ENCODE measurements at places on chromosomes 13 and 19.

GRCh38 chr19:6010107-6010506 is 32.2 kb upstream of the RANBP3 start:
- DNase-seq = no peak

DNA sequence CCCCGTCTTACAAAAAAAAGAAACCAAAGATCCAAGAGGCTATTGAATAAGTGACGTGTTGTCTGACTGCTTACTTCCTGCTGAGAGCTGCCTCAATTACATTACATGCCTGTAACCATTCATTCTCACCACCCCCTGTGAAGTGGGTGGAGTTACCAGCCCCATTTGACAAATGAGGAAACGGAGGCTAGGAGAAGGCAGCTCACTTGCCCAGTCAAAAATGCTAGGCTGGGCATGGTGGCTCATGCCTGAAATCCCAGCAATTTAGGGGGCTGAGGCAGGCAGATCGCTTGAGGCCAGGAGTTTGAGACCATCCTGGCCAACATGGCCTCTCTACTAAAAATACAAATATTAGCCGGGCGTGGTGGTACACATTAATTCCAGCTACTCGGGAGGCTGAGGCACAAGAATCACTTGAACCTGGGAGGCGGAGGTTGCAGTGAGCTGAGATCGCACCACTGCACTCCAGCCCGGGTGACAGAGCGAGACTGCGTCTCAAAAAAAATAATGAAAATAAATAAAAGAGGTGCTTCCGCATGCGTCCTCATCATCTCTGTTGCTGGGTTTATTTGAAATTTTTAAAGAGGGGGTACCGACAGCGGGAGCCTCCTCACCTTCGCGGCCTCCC is 499 bp downstream of the LSM7 start:
- peak; percentile 42 for DNase-seq

GRCh38 chr13:34148359-34148758 is 330.4 kb downstream of the RFC3 start:
- no peak for DNase-seq

DNA sequence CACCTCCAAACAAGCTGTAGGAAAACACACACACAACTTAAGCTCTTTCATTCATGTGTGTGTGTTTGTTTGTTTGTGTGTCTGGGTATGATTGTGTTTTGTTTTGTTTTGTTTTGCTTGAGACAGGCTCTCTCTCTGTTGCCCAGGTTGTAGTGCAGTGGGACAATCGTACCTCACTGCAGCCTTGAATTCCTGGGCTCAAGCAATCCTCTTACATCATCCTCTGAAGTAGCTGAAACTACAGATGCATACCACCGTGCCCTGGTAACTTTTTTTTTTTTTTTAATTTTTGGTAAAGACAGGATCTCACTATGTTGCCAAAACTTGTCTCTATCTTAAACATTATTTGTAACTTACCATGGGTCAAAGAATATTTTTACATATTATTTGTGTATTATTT is 431.7 kb downstream of the SLITRK1 start:
- DNase-seq = no peak

DNA sequence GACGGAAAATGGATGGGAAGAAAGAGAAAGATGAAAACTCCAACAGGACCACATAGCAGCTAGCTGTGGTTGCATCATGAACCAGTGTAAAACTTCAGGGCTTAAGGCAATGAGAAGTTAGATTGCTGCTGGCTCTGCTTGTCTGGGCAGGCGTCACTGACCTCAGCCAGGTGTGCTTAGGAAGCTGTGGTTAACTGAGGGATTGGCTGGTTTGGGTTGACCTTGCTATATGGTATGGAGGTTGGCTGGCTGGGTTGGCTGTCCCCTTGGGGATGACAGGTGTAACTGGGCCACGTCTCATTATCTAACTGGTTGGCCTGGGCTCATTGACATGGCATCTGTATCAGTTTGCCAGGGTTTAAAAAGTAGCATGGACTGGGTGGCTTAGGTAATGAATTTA is 40.9 kb downstream of the NLRP4 start:
- no peak for DNase-seq

DNA sequence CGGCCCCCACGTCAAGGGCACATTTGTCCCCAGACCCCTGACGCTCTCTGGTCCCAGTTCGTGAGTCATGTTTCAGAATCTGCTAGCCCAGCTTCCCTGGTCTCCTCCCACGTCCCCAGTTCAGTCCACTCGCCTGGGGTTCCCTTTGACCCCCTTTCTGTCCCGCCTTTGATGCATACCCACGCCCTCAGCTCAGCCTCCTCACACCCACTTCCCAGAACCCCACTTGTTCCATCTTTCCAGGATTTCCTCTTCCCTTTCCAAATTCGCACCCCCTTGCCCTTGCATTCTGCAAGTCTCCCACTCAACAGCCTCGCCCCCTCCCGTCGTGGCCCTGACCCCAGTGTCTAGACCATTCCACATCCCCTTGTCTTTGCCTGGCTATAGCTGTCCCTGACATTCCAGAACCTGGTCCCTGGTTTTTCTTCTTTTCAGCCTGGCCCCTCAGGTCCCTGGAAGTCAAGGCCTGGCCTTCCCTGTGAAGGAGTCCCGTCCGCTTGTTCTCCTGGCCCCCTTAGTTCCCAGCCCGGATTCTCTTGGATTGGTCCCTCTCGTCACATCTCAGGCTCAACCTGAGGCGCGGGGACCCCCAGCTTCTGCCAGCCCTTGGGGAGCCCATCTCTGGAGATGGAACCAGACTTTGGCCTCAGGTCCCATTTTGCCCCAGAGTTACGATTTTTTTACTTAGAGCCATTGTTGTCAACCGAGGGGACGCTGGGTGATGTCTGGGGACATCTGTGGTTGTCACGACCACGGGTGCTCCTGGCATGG is 1.3 kb downstream of the NCLN start:
- DNase-seq = no peak

DNA sequence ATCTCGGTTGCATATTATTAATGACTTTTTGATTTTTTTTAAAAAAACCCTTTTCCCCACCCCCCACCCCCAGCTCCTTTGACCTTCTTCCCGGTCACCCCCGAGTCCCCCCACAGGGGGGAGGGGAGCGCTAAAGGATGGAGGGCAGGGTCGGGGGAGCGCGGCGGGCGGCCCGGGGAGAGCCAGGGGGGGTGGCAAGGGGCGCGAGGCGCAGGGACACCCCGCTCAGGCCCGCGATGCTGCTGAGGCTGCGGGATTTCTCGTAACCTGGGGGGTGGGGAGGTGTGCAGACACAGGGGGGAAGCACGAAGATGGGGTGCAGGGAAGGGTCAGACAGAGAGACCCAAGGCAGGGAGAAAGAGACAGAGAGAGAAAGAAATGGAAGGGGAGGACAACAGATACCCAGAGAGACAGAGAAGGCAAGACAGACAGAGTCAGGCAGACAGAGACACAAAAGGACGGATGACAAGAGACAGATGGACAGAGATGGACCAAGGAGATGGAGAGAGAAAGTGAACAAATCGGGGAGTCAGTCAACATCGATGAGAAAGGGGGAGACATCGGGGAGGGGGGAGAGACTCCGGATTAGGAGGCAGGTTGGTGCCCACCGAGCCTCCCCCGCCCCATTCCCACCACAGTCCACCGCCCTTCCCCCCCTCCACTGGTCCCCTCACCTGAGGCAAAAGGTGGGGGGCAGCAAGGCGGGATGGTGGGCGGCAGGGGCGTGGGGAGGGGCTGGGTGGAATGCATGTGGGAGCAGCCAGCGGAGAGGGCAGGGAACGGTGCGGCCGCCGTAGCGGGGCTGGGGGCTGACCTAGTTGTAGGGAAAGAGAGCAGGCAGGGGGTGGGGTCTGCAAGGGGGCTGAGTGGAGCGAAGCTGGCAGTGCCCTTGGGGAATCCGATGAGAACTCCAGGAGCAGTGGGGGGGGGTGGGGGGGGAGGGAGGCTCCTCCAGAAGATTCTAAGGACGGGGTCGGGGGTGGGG is 14.2 kb downstream of the KCNC3 start:
- no peak for DNase-seq

GRCh38 chr13:75151081-75151643 is 330.8 kb downstream of the TBC1D4 start:
- no peak for DNase-seq

DNA sequence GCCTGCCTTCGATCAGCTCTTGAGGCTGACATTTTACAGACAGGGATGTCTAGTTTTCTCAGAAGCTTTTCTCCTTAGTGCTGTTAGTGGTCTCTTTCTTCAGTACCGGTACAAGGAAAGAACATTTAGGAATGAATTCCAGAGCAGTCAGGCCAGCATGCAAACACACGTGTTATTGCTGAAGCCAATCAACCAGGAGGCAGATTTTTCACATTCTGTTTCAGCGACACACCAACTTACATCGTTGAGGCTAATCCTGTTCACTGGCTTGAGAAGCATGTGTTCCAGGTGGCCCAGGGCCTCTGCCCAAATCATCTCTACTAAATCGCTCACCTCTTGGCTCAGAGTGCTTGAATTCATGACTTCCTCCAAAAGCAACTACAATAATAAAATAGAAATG is 19.2 kb downstream of the PARP4 start:
- no peak for DNase-seq

DNA sequence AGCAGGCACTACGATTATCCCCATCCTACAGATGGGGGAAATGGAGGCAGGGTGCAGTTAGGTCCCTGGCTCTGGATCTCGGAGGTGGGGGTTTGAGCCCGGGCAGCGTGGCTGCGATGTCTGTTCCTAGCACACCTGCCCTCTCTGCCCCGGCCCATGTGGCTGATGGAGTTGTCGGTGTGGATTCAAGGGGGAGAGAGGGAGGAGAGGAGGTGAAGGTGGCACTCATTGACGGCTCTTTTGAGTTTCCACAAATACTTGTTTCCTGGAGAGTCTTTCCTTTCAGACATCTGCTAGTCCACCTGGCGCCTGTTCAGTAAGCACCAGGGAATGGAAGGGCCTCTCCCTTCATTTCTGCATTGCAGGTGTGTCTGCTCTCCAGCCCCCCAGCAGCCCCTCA is 69.9 kb downstream of the ARHGEF18 start:
- DNase-seq = no peak

GRCh38 chr19:7159105-7159933 is 89.8 kb downstream of the ZNF557 start:
- DNase-seq = no peak

DNA sequence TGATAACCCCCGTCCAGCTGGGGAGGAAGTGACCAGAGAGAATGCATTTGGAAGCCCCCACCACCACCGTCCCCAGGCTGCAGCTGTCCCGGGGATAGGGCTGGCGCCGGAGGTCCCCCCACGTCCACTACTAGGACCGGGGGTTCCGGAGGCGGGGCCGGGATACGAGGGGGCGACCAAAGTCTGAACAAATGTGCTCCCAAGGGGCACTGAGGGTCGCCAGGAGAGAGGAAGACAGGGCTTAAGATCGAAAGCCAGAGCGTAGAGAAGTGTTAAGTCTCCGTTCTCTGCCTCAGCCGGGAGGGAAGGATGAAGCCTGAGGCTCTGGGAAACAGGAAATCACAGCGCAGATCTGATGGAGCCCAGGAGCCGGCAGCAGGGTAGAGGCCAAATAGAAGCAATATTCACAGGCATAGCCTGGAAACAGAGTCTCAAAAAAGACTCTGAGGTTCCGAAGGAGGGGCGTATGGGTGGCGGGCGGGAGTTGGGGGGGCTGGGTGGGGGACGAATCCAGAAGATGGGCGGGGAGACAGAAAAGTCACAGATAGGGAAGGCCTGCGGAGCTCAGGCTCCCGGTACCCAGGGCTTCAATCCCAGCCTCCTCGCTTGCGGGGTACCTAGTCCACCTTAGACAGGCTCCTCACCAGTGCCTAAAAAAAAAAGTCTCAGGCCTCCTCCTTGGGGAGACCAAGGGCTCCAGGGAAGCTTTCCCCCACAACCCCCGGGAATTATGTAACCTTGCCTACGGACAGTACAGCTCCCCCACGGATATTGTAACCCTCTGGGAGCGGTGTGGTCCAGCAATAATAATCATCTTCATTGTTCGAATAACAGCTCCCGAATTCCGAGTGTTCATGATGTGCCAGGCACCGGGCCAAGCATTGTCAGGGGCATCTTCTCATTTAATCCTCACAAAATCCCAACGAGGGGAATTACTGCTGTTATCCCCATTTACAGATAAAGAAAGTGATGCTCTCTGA is 1.1 kb upstream of the ERF start:
- no peak for DNase-seq

- peak; percentile 59 for DNase-seq
Measured at GRCh38 chr19:42122691-42123607, 9.3 kb downstream of the POU2F2 start.

GRCh38 chr19:16064209-16064889 is 11.9 kb upstream of the TPM4 start:
- no peak for DNase-seq

- peak; percentile 23 for DNase-seq
Measured at GRCh38 chr13:49220036-49220855, at the start of gene MLNR. Gene MLNR, plus strand, starts transcription at chr13:49220338. Its CDS starts 0 bp downstream, at chr13:49220338.

GRCh38 chr19:5738423-5738822 is 18.0 kb downstream of the CATSPERD start:
- no peak for DNase-seq

- peak; percentile 90 for DNase-seq
Measured at GRCh38 chr19:17469481-17470067, 750 bp upstream of the SLC27A1 start.

- DNase-seq = no peak
Measured at GRCh38 chr19:44848036-44848811, 2.1 kb downstream of the NECTIN2 start.

DNA sequence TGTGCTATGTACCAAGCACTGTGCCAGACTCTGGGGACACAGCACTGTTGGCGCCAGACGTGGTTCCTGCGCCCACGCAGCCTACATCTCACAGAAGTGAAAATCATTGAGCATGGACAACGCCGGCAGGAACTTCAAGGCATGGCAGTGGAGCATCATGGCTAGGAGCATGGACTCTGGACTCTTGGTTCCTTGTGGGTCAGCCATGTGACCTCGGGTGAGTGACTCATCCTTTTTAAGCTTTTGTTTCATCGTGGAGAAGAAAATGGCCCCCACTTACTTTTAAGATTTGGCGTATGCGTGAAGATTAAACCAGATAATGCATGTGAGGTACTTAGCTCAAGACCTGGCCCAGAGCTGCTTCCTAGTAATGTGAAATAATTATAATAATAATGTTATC is 988.5 kb downstream of the UQCRFS1 start:
- no peak for DNase-seq

GRCh38 chr19:55088543-55089341 is 13.1 kb downstream of the EPS8L1 start:
- peak; percentile 77 for DNase-seq

DNA sequence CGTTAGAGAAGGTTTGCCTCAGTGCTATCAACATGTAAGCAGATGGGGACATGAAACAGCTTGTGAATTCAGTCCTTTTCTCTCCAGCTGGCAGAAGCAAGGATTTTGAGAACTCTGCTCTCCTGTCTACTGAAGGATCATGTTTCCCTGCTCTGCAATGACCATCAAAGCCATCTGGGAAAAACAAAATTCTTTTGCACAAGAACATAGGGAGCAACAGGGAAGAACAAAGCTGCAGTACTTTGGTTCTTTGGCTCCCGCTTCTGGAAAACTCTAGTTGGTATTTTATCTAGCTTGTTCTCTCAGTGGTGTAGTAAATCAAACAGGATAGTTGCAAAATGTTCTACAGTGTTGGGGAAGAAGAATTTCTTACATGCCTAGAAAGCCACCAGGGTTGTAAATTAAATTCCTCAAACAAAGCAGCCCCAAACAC is 270.4 kb downstream of the ENOX1 start:
- no peak for DNase-seq

- no peak for DNase-seq
Measured at GRCh38 chr19:10144361-10144760, 24.7 kb upstream of the EIF3G start.

Data from stimulated activated CD4-positive, alpha-beta T cell treated with anti-CD3 and anti-CD28 coated beads, Interleukin-1b, Interleukin-23, amount 100 ng/mL, for 4 hours (primary cell).